Endodermal cell (in vitro differentiated cells): ENCODE measurements at places on chromosomes 6 and 20. TPM values are rescaled to one million over a fixed set of nuclear protein-coding genes. Genes with fewer than 3 reads are reported as not detected.
A peak's percentile ranks its signal among the peaks of the same experiment; 100 is the strongest.

GRCh38 chr6:166611631-166612030 is 15.4 kb downstream of the RPS6KA2 start:
- peak; percentile 44 for DNase-seq

Gene TNFAIP3
- 4.4 and 5.2 TPM in 2 replicates for total RNA-seq

- peak; percentile 91 for DNase-seq
Observed at GRCh38 chr6:125952764-125953501, 3.6 kb upstream of the HINT3 start.

Gene C6orf163
- total RNA-seq = 3.3 and 5.2 TPM in 2 replicates

Gene FOXA2
- total RNA-seq = 118 to 125 TPM (median 123 TPM) in 3 replicates

DNA sequence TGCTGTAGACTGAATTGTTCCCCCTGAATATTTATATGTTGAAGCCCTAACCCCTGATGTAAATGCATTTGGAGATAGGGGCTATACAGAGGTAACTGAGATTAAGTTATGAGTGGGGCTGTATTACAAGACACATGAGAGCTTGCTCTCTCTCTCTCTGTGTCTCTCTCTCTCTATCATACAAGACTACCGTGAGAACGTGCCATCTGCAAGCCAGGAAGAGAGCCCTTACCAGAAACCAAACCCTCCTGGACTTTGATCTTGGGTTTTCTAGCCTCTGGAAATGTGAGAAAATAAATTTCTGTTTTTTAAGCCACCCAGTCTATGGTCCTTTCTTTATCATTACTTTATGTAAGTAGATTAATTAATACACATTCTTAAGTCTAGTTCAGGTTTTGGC is 249.3 kb upstream of the MAN1A1 start:
- no peak for DNase-seq

DNA sequence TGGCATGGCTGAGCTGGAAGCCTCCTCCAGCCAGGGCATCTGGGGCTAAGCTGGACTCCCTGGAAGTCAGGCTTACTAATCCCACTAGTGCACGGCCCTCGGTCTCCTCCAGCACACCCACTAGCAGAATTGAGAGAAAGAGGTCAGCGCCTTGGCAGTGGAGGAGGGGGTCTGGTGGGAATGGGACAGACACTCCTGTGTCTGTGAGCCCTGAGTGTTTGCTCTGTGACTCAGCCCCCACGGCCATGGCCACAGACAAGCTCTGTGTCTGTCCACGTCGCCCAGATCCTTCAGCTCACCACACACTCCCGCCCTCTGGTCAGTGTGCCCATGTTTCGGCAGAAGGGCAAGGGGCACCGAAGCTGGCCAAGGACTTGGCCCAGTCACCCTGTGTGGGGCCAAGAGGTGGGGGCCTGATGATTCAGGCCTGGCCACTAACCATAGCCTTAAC is 8.8 kb downstream of the MDFI start:
- DNase-seq = no peak

DNA sequence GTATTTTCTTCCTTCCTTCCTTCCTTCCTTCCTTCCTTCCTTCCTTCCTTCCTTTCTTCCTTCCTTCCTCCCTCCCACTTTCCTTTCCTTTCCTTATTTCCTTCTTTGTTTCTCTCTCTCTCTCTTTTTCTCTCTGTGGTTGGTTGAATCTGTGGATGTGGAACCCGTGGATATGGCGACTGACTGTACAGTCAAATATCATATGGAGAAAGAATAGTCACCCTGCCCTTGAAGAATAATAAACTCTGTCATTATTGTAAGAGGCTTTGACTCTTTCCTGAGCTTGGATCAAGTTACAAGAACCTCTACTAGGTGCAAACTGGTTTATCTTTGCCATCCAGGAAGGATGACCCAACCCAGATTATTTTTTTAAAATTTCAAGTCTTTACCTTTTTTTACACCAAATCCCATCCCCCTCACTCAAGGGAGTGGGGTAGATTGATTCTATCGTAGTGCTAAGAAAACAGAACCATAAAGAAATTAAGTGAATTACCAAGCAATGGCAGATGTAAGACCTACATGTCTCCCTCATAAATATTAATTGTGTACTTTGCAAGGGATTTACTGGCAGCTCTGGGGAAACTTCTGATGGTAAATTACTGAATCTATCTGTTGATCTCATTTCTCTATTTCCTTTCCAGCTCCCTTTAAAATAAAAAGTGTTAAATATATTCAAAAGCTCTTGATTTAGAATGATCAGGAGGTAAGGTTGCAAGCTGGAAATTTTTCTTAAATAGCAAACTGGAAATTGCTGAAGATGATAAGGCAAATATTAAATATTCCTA is 667.5 kb downstream of the UTRN start:
- no peak for DNase-seq

DNA sequence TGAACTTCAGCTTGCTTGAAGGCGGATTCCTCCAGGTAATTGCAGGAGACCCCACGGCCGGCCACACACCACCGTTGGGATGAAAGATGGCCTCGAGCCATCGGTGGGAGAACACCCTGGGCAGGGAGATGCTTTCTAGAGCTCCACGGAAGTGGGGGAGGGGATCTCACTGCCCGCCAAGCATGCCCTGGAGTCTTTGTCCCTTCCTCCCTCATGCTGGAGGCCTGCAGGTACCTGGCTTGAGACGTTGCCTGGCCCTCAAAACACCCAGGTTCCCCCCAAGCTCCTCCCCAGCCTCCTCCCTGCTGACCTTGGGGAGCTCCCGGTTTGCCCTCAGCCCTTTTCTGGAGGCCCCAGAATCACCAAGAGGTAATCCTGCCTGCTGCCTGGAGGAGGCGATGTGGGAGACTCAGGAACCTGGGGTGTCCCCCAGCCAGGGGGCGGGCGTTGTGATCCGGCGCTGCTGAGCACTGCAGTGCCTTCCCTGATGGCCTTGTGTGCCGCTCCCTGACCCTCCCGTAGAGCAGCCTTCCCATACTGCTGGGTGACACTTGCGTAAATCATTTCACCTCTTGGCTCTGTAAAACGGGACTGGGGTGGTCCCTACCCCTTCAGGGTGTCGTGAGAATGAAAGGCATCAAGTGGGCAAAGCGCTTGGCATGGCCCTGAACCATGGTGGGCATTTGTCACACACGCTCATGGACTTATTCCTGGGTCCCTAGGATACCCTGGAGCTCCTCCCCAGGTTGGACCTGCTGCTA is 91.4 kb downstream of the CEBPB start:
- DNase-seq = peak; percentile 86

Gene ANKRD66
- total RNA-seq = not detected in 3 replicates

- DNase-seq = no peak
Observed at GRCh38 chr6:2531426-2532215, 219.1 kb downstream of the MYLK4 start.

GRCh38 chr6:11727346-11727997 is 51.1 kb downstream of the ADTRP start:
- DNase-seq = no peak

DNA sequence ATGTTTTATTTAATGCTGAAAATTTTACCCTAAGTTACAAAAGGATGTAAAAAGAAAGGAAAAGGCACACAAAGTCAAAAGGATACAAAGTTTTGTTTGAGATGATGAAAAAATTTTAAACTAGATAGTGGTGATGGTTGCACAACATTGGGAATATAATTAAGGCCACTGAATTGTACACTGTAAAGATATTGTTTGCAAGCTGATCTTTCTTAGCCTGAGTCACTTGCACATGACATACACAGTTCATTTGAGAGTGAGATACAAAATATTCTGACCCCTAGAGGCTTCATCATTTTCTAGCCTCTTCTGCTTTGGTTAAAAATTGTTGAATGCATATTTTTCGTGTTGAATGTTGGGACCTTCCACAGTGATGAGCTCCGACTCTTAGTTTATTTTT is 462.6 kb downstream of the HDGFL1 start:
- DNase-seq = no peak

- DNase-seq = no peak
Observed at GRCh38 chr6:56437171-56437900, 190.0 kb upstream of the COL21A1 start.

- no peak for DNase-seq
Observed at GRCh38 chr6:16540804-16541752, 220.2 kb downstream of the ATXN1 start.

Gene CDH26
- total RNA-seq = 2.0 and 2.7 TPM in 2 replicates

GRCh38 chr20:40952136-40952535 is 76.5 kb upstream of the TOP1 start:
- no peak for DNase-seq

GRCh38 chr6:31663961-31664789 is 622 bp downstream of the GPANK1 start:
- DNase-seq = peak; percentile 64

DNA sequence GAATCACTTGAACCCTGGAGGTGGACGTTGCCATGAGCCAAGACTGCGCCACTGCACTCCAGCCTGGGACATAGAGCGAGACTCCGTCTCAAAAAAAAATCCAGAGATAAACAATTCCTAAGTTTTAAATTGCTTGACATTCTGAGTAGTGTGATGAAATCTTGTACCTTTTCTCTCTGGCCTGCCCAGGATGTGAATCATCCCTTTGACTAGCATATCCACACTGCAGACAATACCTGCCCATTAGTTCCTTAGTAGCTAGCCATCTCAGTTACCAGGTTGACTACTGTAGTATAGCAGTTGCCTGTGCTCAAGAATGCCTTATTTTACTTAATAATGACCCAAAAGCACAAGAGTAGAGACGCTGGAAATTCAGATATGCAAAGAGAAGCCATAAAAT is 2.8 kb downstream of the ZFP57 start:
- no peak for DNase-seq

DNA sequence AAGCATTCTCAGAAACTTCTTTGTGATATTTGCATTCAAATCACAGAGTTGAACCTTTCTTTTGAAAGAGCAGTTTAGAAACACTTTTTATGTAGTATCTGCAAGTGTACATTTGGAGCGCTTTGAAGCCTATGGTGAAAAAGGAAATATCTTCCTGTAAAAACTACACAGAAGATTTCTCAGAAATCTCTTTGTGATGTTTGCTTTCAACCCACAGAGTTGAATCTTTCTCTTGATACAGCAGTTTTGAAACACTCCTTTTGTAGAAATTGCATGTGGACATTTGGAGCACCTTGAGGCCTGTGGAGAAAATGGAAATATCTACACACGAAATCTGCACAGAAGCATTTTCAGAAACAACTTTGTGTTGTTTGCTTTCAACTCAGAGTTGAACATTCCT is 612.3 kb upstream of the ZNF337 start:
- DNase-seq = no peak

- peak; percentile 77 for DNase-seq
Observed at GRCh38 chr6:12709116-12709515, 7.5 kb upstream of the PHACTR1 start.

GRCh38 chr20:9160757-9161156 is 91.9 kb downstream of the PLCB4 start:
- no peak for DNase-seq

DNA sequence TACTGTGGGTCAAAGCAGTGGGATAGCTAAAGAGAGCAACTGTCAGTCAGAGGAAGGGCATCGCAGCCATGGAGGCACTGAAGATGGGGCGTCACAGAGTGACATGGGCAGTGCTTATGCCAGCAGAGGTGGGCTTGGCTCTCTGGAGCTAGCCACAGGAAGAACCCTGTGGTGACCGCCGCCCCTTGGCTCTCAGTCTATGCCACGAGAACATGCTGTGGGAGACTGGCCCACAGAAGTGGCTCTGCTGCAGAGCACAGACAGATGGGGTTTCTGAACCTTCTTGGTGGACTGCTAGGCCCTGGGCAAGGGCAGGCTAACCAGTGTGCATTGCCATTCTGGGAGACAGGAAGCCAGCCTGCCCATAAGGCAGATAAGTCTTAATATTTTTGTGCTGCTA is 290.0 kb upstream of the SUPT3H start:
- no peak for DNase-seq

Gene MICB
- 8.1 and 8.5 TPM in 2 replicates for total RNA-seq

DNA sequence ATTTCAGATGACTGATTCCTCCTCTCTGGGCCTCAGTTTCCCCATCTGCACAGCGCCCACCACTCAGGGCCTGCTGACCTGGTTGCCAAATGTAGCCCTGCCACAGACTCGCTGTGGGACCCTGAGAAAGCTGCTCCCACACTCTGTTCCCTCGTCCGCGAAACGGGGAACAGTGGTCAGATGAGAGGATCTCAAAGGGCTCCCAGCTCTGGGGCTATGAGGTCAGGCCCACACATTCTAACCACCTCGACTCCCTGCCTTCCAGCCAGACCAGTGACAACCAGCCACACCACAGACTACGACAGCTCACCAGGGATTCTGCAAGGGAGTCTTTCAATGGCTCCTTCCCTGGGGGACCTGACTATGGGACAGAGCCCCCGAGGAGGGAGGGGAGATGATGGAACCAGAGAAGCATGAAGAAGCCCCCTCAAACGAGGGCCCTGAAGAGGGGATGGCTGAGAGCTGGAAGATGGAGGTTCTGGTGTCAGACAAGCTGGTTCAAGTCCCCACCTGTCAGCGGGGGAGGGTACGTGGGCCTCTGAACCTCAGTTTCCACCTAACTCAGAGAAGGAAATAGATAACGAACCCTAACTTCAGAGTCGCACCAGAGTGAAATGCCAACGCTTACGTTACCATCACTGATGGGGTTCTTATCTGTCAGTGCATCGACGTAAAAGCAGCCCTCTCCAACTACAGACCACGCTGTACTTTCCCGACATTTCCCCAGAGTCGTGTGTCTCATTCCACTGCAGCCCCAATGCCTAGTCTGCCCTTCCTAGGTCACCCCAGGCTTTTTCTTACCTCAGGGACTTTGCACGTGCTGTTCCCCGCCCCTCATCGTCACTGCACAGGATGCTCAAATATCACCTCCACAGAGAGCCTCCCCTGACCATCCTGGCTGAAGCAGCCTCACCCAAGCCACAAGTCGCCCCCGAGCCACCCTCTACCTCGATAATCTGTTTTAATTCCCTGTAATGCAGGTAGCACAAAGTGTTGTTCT is 60.5 kb downstream of the PREX1 start:
- DNase-seq = no peak

DNA sequence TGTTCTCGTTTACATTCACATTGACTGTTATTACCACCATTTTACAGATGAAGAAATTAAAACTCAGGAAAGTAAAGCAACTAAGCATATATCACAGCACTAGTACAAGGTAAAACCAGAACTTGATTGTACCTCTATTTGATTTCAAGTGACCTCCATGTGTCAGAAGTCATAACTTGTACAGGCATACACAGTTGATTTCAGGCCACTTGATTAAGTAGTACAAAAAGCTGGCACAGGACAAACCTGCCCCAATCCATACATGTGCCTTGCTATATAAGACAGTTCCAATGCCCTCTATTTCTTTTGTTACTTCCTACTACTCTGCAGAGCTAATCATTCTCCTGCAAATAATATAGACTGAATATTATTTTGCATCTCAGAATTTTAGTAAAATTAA is 58.8 kb upstream of the VGLL2 start:
- no peak for DNase-seq

- DNase-seq = no peak
Observed at GRCh38 chr6:12980741-12981140, 264.2 kb downstream of the PHACTR1 start.

Gene NKX2-4
- total RNA-seq = not detected in 3 replicates

DNA sequence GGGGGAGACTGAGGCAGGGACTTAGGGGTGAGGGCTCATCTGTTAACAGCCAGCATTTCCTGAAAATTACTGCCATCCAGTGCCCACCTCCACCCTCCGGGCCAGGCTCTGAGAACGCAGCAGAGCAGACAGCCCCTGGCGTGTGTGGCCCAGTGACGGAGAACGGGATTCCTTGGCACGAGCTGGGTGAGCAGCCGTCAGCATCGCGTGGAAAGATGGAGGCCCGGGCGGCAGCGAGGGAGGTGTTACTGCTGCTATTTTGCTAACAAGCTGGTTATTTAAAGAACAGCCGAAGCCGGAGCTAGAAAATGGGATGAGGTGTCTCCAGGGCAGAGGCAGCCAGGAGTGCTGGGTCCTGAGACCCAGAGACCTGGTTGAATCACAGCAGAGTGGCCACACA is 62.7 kb downstream of the DLGAP4 start:
- no peak for DNase-seq

Gene ADGRB3
- total RNA-seq = 1.3 to 1.8 TPM (median 1.3 TPM) in 3 replicates

Gene FOXP4
- total RNA-seq = 41.3 and 47.7 TPM in 2 replicates

Gene RFX6
- 0.20 and 0.22 TPM in 2 replicates for total RNA-seq
